ENCODE measurements at places on chromosomes 3 and 15. TPM values are rescaled to one million over a fixed set of nuclear protein-coding genes. Genes with fewer than 3 reads are reported as not detected.

Gene MCTP2
- 13.3 TPM for total RNA-seq

DNA sequence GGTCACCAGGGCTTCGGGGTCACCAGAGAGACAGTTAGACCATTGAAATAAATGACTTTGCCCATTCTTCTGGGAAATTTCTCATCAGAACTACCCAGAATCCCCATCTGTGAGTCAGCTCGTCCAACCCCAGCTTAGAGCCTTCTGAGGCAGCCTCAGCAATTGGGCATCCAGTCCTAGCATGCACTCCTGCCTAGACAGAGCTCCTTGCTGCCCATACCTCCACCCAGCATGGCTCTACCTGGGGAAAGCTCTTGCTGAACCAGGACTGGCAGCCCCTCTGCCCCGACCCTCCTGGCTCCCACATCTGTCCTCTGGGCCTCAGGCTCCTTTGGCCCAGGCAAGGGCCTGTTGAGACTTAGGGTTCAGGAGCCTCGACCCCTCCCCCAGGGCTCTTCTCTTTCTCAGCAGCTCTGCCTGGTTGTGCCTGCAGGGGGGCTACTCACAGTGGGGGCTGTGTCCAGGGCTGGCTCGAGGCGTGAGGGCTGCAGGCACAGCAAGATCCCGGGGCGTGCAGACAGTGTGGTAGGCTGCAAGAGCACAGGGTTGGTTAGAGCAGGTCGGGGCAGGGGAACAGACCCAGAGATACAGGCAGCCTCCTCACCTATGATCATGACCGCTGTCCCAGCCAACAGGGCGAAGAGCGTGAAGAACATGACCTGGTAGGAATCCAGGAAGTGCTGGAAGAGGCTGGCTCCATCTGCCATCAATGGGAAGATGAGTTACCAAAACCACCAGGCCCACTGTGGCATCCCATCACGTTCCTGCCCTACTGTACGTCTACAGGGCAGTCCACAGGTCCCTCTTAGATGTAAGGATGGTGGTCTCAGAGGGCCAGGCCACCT is 101.3 kb downstream of the NUP210 start:
- DNase-seq: no peak

GRCh38 chr15:65578904-65579728 is 31.8 kb downstream of the INTS14 start:
- no peak for DNase-seq

Gene FOXL2
- total RNA-seq: not detected

Gene NEK10
- total RNA-seq: 0.84 TPM

- no peak for DNase-seq
These were observed 4.6 kb downstream of the FBXL22 start for GRCh38 chr15:63601704-63602185.

DNA sequence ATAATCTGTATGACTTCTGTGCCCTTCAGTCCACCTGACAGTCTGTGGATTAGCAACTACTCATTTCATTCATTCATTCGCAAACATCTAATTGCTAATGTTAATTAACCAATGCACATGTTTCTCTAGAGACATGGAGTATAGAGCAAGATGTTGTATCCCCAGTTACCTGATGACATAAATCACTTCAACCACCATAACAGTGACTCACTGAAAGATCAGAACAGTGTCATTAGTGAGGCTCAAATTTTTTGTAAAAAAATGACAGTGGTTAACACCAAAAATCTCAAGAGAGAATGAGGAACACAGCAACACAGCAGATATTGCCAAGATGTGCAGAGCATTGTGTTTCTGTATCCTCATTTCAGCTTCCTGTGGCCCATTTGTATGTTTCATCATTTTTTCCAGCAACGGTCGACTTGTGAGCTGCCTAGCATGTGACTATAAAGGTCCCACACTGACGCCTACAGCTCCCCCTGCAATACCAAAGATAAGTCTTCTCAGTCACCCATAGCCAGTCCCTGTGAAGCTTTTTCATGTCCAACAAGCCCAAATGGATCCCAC is 3.7 kb upstream of the PLD1 start:
- no peak for DNase-seq

Gene GOLGA8R
- 8.0 TPM for total RNA-seq

- no peak for DNase-seq
These were observed 35.4 kb upstream of the RAB6B start for GRCh38 chr3:133931084-133931483.

Gene SLC2A2
- total RNA-seq: not detected

GRCh38 chr3:133489466-133490085 is 83.9 kb upstream of the CDV3 start:
- DNase-seq: no peak

DNA sequence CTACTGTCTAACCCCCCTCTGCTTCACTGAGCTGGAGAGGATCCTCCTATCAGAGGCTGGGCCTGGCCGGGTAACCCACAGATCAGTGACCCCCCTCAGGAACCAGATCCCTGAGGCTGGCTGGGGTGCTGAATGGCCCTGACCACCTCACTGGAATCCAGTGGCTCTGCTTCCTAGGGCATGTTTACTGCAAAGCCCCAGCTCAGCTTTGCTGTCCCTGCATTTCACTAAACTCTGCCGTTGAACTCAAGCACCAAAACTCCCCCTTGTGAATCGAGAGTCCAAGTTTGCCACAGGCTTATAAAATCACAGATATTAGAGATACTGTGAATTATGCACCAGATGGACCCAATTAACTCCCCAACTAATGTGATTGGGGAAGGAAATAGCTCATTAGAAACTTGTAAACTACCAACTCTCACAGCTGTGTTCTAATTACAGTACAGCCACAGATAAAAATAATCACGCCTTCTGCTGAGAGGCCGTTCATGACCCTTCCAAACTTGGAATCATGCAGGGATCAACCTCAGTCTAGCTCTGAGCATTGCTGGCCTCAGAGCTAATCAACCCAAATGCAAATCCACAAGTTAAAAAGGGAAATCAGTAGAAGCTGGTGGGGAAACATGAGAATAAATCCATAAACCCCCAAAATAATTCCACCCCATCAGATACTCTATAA is 47.0 kb downstream of the OCA2 start:
- no peak for DNase-seq

Gene THRB
- 2.4 TPM for total RNA-seq

Gene TRH
- 0.13 TPM for total RNA-seq

Gene PROS1
- total RNA-seq: 16.9 TPM

GRCh38 chr3:78988324-78988723 is 779.5 kb downstream of the ROBO1 start:
- no peak for DNase-seq

Gene CDHR4
- total RNA-seq: not detected

Measured in mesothelial cell of epicardium (in vitro differentiated cells).